Adrenal gland (tissue), 19 donors: ENCODE measurements at places on chromosomes 1 and 21. TPM values are rescaled to one million over a fixed set of nuclear protein-coding genes. Genes with fewer than 3 reads are reported as not detected.

DNA sequence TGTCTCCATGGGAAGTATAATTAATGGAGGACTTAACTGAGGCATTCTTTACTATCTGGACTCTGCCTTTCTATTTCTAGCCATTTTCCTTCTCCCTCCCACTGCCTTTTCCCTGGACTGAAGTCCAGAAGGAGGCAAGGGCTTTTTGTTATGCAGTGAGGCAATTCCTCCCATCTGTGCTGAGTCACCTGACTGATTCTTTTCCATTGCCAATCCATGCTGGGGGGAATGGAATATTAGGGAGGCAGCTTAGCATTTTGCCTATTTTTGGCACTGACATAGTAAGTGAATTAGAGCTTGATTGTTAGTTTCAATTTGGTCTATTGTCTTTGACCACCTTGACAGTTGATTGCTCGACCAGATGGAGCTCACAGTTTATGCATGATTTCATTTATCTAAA is 1000.6 kb upstream of the PRMT6 start:
- DNase-seq: no peak
- no peak overlapping the region for H3K4me3 ChIP-seq
- H3K36me3 ChIP-seq: no peaks in the 10 kb centered on the region
- H3K4me1 ChIP-seq: no peaks in the 10 kb centered on the region
- H3K27me3 ChIP-seq: no peaks in the 10 kb centered on the region

DNA sequence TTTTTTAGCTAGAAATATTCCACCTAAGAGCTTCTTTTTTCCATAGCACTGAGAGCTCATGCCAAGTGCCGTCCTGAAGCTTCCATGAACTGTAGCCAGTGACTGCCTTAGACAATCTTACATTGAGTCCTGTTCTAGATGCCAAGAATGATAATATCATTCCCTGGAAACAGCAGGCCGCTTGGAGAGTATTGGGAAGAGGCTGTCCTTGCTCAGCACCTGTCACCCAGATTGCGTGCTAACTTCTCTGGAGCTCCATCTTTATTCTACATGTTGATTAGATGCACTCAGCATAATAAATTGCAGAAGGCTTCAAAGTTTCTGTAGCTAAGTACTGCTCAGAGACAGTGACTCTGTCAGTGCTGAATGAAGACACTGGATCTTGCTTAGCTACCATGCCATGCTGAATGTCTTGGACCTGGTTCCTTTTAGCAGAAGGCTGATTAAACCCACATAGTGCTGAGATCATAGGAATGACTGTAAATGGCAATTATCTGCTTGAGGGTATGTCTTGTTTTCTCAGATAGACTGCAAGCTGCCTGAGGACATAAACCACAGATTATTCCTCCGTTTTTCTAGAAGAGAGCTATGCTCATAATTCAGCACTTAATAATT is 83.1 kb upstream of the IRF2BP2 start:
- H3K27ac ChIP-seq: no peak overlapping the region
- H3K4me3 ChIP-seq: no peak overlapping the region
- H3K4me1 ChIP-seq: no peaks in the 10 kb centered on the region
- no peaks in the 10 kb centered on the region for H3K27me3 ChIP-seq
- H3K36me3 ChIP-seq: no peaks in the 10 kb centered on the region

GRCh38 chr1:245878585-245878984 is 628.5 kb downstream of the SMYD3 start:
- H3K27me3 ChIP-seq: no peaks in the 10 kb centered on the region
- peaks cover 20% of the 10 kb centered on the region for H3K4me1 ChIP-seq
- no peak overlapping the region for H3K27ac ChIP-seq
- no peaks in the 10 kb centered on the region for H3K36me3 ChIP-seq

SRM gene
- total RNA-seq: 14.9 TPM

GRCh38 chr1:11294951-11295350 is 22.0 kb downstream of the UBIAD1 start:
- H3K27me3 ChIP-seq: no peaks in the 10 kb centered on the region
- no peaks in the 10 kb centered on the region for H3K4me1 ChIP-seq
- no peak overlapping the region for H3K4me3 ChIP-seq
- H3K36me3 ChIP-seq: no peaks in the 10 kb centered on the region

SMIM1 gene
- total RNA-seq: not detected
